ENCODE measurements at places on chromosomes 4 and X.

GRCh38 chr4:55138367-55138766, 13.0 kb upstream of the KDR start:
- no peak for DNase-seq

DNA sequence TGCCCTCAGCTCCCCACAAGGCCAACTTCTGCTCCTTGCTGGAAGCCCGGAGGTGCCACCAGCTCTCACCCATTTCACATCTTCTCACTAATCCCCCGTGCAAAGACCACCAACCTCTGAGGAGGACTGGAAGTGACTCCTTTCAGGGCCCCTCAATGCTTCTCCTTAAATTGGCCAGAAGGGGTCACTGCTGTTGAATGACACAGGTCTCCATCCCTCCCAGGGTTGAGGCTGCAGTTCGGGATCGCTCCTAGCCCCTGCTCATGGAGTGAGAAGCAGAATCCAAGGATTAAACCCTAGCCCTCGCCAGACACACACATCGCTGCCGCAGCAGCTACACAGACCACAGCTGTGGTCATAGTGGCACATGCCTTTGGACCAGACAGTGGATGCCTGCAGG, 279.5 kb upstream of the TAPT1 start:
- no peak for DNase-seq

DNA sequence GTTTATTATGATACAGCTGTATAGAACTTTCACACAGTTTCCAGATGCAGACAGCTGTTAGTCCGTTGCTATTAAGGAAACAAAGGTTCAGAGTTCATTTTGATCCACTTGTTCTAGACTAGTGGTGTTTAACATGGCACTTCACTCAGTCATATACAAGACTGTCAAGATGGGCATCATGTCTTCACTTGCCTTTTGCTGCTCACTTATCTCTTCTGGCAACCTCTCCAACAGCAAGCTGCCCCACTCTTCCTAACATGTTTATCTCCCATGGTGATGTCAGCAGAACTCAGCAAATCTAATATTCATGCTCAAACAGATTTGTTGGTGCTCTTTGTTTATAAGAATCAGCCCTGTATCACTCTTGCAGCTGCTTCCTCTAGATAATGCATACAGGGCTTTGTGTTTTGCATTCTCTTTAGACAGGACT, 236.2 kb upstream of the HAND2 start:
- DNase-seq: no peak

- DNase-seq: no peak
Observed at GRCh38 chr4:102606846-102607450, 105.8 kb downstream of the NFKB1 start.

GRCh38 chrX:110308220-110308619, 9.7 kb downstream of the AMMECR1 start:
- no peak for DNase-seq

- no peak for DNase-seq
Observed at GRCh38 chr4:1981251-1982058, 27.3 kb downstream of the NELFA start.

- DNase-seq: no peak
Observed at GRCh38 chr4:52643785-52644244, 15.3 kb downstream of the USP46 start.

GRCh38 chr4:98493296-98493695, 165.1 kb downstream of the TSPAN5 start:
- DNase-seq: no peak

DNA sequence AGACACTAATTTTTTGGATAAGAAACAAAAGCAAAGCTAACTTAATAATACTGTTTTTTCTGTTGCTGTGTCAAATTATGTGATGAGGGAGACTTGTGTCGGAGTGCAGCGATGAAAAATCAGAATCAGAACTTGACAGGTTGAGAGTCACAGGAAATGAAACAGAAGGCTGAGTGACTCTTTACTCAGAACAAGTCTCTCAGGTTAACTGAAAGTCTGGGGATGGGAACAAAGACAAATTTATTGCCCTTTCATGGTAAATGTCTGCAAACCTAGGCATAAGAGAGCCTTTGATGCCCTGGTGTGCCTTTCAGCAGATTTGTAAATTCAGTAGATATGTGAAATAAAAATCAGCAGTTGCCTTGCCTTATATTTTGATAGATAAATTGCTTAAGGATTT, 96.0 kb downstream of the ADGRL3 start:
- DNase-seq: peak; percentile 24

GRCh38 chrX:25279510-25279909, 263.7 kb upstream of the ARX start:
- no peak for DNase-seq
